ENCODE measurements at places on chromosomes 11 and 22. TPM values are rescaled to one million over a fixed set of nuclear protein-coding genes. Genes with fewer than 3 reads are reported as not detected.

OVOL1 gene
- 0.39 TPM for total RNA-seq

KRTAP5-10 gene
- total RNA-seq: not detected

BTBD18 gene
- total RNA-seq: not detected

CYB5R2 gene
- not detected for total RNA-seq

WT1 gene
- not detected for total RNA-seq

FLRT1 gene
- not detected for total RNA-seq

INS gene
- total RNA-seq: not detected

TYR gene
- total RNA-seq: not detected

SEPTIN3 gene
- 0.42 TPM for total RNA-seq

CSNK2A3 gene
- total RNA-seq: not detected

HOATZ gene
- not detected for total RNA-seq

MMP7 gene
- not detected for total RNA-seq

MYRF gene
- 0.47 TPM for total RNA-seq

OR10G7 gene
- not detected for total RNA-seq
